ENCODE measurements at places on chromosomes 13 and 19. TPM values are rescaled to one million over a fixed set of nuclear protein-coding genes. Genes with fewer than 3 reads are reported as not detected.
A peak's percentile ranks its signal among the peaks of the same experiment; 100 is the strongest.

Gene TMEM255B
- 1.00 TPM for total RNA-seq

DNA sequence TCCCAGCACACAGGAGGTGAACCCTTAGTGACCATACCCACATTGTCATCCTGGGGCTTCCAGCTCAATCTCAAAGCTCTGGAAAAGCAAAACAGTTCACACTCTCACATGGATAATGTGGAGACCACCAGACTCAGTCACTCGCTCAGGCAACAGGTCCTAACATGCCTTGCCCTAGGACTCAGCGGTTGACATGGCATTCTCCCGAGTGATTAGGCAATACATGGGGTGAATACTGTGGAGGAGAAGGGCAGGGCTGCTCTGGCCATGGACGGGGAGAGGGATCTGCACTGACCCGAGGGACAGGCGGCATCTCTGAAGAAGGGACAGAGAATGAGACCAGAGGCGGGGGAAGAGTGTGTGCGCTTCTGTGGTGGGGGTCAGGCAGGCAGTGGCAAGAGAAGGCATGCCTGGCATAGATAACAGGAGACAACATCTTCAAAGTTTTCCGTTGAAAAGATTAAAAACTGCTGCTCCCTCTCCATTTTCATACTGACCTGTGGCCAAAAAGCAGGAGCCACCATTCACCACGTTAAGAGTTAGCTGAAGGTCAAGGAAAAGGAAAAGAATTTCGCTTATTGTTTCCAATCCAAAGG is 44.5 kb upstream of the EPHX3 start:
- DNase-seq: no peak

DNA sequence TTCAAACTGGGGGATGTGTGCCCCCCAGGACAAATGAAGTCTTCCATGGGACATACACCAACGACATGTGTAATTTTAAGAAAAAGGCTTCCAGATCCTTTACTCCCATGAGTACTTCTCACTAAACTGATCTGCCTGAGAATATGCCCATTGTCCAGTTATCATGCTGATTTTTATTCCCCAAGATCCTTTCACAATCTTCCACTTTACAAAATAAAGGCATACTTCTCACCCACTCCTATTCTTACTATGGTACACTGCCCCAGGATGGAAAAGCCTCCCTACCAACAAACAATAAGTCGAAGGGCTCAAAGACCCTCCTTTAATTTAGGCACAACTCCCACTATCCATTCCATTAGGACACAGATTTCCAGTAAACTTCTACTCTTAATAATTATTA is 3.5 kb downstream of the SPART start:
- DNase-seq: no peak

DNA sequence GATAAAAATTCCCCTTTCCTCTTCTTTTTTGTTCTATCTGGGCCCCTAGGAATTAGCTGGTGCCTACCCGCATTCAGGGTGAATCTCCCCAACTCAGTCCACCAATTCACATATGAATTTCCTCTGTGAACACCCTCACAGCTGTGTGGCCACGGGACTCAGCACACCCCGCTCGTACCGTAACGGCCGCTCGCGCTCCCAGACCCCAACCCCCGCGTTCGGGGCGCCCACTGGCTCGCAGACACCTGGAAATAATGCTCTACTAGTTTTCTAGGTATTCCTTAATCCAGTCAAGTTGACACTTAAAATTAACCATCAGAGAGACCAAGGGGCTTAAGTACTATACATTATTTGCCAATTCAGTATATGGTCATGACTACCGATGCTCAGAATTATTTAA is 1702.1 kb upstream of the PCDH20 start:
- DNase-seq: no peak

Gene NXNL1
- total RNA-seq: not detected

DNA sequence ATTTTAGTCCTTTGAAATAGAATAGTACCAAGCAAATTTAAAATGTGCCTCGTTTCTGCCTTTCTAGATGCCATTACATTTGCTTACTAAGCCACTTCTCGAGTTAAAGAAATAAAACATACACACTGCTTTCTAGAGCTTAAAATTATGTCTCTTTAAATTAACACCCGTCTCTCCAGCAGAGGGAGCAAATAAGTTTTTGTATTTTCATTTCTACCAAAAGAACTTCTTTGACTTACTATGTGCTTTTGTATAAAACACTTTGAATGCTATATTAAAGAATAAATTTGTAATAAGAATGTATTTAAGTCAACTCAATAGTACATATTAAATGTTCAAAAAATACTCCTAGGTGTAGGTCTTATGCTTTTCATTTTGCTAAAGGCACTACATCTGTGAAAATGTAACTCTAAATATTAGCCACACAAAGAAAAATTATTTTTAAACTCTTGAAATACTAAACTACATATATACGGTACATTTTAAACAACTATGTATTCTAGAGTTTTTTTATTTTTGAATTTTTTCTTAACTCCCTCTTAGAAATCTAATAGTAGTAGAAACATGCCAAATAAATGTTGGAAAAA is 269.3 kb upstream of the MIR17HG start:
- no peak for DNase-seq

Gene LILRA5
- total RNA-seq: 0.36 TPM

Gene PGPEP1
- total RNA-seq: 49.2 TPM

DNA sequence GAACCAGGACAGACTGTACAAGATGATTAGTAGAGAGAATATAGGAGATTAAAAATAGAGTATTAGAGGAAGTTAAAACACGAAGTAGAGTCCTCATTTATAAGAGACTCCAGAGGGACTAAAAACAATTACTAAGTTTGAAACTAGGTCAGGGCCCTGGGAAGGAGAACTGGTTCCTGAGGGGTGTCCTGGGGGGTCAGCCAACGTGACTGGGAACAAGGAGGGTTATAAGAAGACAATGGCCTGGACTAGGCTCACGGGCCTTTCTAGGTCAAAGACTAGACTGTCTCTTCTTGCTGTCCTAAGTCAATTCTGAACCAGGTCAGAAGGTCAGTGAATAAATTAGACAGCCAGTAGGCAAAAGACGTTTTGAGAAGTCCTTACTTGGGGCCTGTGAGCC is 165.3 kb downstream of the IER2 start:
- DNase-seq: no peak

Gene ETV2
- 1.3 TPM for total RNA-seq

GRCh38 chr13:80469105-80469852 is 128.4 kb upstream of the SPRY2 start:
- no peak for DNase-seq

Gene PSG7
- not detected for total RNA-seq

DNA sequence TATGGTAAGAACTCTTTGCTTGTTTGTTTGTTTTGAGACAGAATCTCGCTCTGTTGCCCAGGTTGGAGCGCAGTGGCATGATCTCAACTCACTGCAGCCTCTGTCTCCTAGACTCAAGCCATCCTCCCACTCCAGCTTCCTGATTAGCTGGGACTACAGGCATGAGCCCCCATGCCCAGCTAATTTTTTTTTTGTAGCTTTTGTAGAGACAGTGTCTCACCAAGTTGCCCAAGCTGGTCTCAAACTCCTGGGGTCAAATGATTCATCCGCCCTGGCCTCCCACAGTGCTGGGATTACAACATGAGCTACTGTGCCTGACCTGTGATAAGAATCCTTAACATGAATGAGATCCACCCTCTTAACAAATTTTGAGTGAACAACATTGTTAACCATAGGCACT is 183.9 kb upstream of the TSHZ3 start:
- no peak for DNase-seq

- DNase-seq: no peak
Observed at GRCh38 chr19:29478578-29479565, 46.9 kb upstream of the VSTM2B start.

Gene ZNF600
- total RNA-seq: 43.3 TPM

Gene KASH5
- total RNA-seq: 0.23 TPM

Gene MAP4K1
- 361 TPM for total RNA-seq

DNA sequence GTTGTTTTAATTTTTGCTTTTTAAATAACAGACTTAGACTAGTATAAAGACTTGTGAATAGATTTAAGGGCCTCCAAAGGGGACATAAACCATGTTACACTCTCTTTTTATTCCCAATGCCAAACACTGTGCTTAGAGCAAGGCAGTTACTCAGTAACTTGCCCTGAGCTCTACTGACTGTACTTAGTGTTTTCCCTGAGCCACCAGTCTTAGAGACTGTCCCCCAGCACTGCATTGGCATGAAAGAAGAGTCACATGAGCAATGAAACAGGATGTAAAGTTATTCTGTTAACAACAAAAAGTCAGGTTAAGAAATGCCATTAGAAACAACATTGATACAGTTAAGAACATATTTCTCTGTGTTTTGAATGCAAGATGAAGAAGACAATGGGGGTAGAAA is 187.9 kb downstream of the TBC1D4 start:
- DNase-seq: no peak

DNA sequence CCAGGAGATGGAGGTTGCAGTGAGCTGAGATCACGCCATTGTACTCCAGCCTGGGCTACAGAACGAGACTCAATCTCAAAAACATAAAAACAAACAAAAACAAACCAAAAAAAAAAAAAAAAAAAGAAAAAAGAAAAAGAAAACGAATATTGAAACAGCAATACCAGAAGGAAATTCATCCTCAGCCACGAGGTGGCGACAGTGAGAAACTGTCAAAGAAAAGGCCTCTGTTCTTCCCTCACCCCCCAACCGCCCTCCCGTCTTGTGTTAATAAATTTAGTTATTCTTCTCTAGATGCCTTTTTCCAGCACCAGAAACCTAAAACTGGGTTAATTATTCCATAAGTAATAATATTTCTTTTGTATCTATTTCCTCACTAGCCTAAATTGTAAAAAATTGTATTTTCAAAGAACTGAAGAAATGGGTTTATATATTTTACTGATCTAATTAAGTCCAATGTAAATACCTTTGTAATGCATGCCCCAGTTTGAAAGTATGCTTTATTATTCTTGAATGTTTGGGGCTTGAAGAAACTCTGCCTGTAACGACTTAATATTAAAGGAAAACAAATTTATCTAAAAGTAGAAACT is 38.6 kb downstream of the LIG4 start:
- peak; percentile 58 for DNase-seq

DNA sequence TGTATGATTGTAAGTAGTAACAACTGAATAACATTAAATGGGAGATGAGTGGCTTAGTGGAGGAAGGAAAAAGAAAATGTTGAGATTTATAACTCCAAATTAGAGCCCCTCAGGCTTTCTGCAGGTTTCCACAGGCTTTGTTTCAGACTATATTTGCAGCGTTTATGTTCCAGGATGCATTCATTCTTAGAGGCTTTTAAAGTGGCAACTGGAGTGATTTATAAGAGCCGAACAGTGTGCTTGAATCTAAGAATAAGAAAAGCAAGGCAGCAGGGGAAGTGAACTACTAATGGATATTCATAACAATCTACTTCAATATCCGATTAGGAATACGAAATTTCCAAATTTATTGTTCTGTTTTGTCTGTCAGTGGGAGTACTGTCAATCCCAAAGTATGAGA is 91.0 kb downstream of the UFM1 start:
- DNase-seq: no peak

- DNase-seq: no peak
Observed at GRCh38 chr13:33742321-33742720, 75.6 kb upstream of the RFC3 start.

Gene PROZ
- total RNA-seq: not detected

Gene TEX101
- not detected for total RNA-seq

Gene ZNF653
- total RNA-seq: 24.1 TPM

Gene KLHL1
- total RNA-seq: not detected

DNA sequence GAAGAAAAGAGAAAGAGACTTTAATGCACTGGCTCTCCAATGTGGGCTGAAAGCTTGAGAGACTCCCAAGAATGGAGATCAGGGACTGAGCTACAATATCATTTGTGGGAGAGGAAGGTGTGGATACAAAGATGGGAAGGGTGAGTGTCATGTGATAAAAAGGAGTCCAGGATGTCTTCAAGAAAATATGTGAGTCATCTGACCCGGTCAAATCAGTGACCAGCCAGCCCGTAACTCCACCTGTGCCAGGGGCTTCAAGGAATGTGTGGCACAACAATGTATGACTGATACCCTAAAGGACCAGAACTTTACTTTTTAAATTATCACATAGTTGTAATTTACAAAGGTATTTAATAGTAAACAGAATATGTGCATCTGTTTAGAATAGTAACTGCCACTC is 97.2 kb downstream of the DOCK9 start:
- no peak for DNase-seq

Gene ZNF345
- 18.0 TPM for total RNA-seq

Gene ADAMTSL5
- 3.6 TPM for total RNA-seq

All from CD4-positive, alpha-beta memory T cell (primary cell).